ENCODE measurements at places on chromosomes 6 and 20. TPM values are rescaled to one million over a fixed set of nuclear protein-coding genes. Genes with fewer than 3 reads are reported as not detected.

SLC22A7 gene
- total RNA-seq, result 0.37 TPM

REPS1 gene
- 61.1 TPM for total RNA-seq

NQO2 gene
- 21.5 TPM for total RNA-seq

KCNK15 gene
- not detected for total RNA-seq

PSORS1C1 gene
- total RNA-seq, result not detected

TRIM40 gene
- total RNA-seq, result not detected

PRRC2A gene
- 356 TPM for total RNA-seq

MARCKS gene
- total RNA-seq, result 380 TPM

RIMS1 gene
- 4.5 TPM for total RNA-seq

MROH8 gene
- 7.6 TPM for total RNA-seq

ZBTB12 gene
- 60.8 TPM for total RNA-seq

OPRM1 gene
- not detected for total RNA-seq

- DNase-seq, result no peak
These were observed 55.0 kb upstream of the FOXC1 start for GRCh38 chr6:1554476-1555310.

GRCh38 chr20:53657279-53657678 is 63.6 kb upstream of the ZNF217 start:
- DNase-seq, result no peak

GRCh38 chr6:37699138-37699766 is 1.6 kb upstream of the MDGA1 start:
- DNase-seq, result no peak

DNA sequence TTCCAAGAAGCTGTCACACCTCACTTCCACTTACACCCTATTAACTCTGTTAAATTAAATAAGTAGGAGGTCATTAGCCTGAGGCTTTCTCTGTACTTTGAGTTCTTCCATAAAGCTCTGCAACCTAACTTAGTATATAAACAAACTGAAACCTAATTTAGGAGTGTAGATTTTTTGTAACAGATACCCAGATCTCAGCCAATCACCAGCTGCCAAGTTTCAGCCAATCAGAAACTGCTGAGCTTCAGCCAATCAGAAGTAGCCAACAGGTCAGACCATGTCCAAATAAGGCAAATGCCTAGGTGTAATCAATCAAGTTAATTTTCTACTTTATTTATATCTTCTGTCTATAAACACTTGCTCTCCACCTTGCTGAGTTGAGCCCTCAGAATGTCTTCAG is 142.7 kb upstream of the SULF2 start:
- no peak for DNase-seq

- DNase-seq, result no peak
These were observed 222.4 kb upstream of the FAM83B start for GRCh38 chr6:54624216-54624615.

DNA sequence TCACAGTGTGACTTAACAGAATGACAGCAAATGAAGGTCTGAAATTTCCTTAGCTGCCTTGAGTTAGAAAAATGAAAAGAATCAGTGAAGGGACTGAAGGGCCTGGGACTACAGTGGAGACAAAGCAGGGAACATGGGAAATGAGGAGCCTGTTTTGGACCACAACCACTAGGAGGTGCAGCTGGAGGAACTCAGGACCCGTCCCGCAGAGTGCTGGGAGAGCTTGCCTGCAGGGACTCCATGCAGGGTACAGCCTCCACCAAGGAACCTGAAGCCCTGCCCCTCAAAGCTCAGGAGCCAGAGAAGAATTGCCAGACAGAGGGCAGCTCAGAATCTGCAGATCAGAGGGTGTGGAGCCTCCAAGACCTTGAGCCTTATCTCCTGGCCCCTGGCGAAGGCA is 50.7 kb downstream of the LRFN2 start:
- peak; percentile 4 for DNase-seq

DNA sequence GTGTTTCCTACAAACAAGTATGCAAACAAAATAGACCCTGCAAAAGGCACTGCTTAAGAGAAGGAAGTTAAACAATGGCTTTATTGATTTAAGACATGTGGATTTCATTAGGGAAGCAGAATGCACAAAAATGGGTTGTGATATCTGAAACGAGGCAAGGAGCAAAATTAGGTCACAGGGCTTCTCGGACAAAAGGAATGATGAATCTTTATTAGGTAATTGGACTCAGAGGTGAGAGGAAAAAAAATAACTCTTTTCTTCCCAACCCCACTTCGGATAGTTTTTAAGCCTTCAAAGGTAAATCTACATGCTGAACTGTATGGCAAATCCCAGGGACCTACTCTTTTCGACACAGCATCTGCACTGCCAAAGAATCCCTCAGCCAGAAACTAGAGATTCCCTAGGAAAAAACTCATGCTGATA is 183.0 kb upstream of the TAB2 start:
- DNase-seq, result no peak

GRCh38 chr20:38198238-38198861 is 33.3 kb upstream of the TGM2 start:
- no peak for DNase-seq

GRCh38 chr6:13769034-13769654 is 45.2 kb downstream of the MCUR1 start:
- no peak for DNase-seq

DNA sequence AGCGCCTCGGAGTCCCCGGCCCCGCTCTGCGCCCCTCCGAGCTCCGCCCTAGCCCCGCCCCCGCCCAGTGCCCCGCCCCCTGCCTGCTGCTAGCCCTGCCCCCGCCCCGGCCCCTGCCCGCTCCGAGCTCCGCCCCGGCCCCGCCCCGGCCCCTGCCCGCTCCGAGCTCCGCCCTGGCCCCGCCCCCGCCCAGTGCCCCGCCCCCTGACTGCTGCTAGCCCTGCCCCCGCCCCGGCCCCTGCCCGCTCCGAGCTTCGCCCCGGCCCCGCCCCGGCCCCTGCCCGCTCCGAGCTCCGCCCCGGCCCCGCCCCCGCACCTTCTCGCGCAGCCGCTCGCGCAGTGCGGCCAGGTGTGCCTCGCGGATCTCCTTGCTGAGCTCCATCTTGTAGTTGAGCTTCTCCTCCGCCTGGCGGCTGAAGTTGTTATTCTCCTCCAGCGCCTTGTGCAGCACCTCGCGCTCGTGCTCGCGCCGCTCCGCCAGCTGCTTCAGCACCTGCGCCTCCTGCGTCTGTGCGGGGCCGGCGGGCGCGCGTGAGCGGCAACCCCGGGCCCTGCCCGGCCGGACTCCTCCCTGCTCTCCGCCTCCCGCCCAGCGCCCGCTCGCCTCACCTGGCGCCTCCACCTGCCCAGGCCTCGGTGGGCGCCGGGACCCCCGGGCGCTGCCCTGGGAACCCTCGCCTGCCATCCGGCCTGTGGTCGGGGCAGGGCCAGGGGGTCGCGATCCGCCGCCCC is 11.3 kb downstream of the STMN3 start:
- DNase-seq, result peak; percentile 73

- no peak for DNase-seq
These were observed 1.7 kb downstream of the STXBP5 start for GRCh38 chr6:147205690-147206600.

GRCh38 chr6:166466178-166467122 is 83.7 kb upstream of the MPC1 start:
- DNase-seq, result no peak

DNA sequence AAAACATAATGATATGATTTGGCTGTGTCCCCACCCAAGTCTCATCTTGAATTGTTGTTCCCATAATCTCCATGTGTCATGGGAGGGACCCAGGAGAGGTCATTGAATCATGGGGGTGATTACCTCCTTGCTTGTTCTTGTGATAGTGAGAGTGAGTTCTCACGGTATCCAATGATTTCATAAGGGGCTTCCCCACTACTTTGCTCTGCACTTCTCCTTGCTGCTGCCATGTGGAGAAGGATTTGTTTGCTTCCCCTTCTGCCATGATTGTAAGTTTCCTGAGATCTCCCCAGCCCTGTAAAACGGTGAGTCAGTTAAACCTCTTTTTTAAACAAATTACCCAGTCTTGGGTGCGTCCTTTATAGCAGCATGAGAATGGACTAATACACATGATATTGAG is 156.8 kb upstream of the PLCB4 start:
- no peak for DNase-seq

DNA sequence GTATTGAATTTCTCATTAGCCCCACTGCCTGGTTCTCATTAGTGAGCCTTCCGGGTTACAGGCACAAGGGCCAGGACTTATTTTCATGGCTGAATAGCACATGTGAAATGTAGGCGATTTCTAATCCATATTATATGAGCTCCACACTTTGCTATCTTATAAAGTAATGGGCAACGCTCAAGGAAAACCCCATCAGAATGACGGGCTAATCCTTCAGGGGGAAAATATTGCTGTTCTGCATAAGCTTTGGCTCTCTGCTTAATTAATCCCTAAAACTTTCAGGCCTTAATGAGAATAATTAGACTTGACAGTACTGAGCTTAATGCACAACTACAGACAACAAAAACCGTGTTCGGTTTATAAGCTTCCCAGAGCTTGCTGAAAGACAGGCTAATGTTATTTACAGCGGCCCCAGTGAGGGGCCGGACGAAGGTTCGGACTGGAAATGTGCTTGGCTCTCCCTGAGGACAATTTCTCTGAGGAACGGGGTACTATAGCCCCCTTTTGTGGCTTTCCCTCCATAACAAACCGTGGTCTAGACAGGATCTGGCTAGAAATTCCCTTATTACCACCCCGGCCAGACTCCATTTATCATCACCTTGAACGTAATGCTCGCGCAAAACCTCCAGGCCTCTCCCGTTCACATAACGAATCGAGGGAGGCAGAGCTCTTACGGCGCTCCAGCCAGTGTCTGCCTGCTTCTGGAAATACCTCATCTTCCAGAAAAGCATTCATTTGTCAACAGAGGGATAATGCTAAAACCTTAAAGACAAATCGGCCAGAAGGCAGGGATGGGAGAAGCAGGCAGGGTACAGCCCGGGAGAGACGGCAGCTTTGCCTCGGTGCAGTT is 164.5 kb downstream of the CD83 start:
- DNase-seq, result no peak

DNA sequence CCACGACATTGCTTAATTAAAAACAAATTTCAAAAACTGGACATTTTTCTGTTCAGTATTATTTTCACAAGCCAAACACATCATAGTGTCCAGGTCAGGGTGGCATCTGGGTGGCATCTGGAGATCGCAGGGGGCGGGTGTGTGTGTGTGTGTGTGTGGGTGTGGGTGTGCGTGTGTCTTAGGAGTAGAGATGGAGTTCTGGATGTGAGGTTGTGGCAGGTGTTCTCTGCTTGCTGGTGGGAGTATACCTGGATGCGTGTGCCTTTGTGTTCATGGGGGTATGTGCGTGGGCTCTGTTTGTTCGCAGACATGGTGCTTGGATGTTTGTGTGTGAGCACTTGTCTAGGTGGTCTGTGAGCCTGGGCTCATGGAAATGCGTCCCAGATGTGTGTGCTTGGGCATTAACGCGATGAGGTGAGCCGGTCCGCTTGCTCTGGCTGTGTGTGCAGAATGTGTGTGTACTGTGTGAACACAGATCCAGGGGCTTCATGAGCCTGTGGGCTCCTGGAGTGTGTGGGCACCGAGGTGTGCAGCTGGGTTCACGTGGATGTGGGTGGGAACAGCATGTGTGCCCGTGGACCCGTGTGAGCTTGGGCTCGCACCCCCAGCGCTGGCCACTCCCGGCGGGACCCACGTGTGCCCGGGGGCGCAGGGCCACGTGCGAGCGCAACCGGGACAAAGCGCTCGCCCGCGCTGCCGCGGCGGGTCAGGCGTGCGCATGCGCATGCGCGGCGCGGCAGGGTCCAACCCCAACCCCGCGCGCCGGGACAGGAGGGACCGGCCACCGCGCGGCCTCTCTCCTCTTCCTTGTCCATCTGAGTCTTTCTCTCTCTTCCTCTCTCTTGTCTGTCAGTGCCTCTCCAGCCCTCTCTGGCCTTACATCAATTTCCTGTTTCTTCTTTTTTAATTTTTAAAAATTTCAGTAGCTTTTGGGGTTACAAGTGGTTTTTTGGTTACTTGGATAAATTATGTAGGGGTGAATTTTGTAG is 60.4 kb downstream of the SRC start:
- DNase-seq, result peak; percentile 46

- no peak for DNase-seq
These were observed 18.5 kb downstream of the RAE1 start for GRCh38 chr20:57369596-57369995.

Data from neural crest cell (in vitro differentiated cells).